Left lung (tissue), 14 donors: ENCODE measurements at places on chromosomes 6 and 20. TPM values are rescaled to one million over a fixed set of nuclear protein-coding genes. Genes with fewer than 3 reads are reported as not detected.

Gene SPATA2
- polyA plus RNA-seq: 8.0 TPM

Gene FAM110A
- polyA plus RNA-seq: 12.7 TPM

- peak; percentile 50 for DNase-seq
These were observed 102.4 kb downstream of the CDH26 start for GRCh38 chr20:60060593-60060992.

GRCh38 chr6:137434640-137435039 lies 59.6 kb downstream of the OLIG3 start:
- DNase-seq: no peak

DNA sequence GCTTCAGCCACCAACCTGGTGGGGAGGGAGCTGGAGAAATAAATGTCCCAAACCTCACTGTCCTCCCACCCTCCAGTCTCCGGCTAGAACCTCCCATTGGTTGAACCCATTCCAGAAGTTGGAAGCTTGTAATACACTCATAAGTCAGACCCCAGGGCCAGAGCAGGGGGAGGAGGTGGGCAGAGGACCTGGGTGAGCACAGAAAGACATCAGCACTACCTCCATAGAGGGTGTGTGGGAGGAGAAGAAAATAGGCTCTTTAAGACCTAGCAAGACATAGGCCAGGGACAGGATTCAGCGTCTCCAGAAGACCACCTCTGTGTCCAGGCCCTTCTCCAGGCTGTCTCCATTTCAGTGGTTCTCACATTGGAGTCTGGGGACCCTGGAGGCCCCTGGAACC lies 73.3 kb upstream of the TOP1 start:
- DNase-seq: no peak

Gene YTHDF1
- polyA plus RNA-seq: 43.3 TPM

Gene TMEM244
- not detected for polyA plus RNA-seq

Gene PGC
- polyA plus RNA-seq: 6.4 TPM

DNA sequence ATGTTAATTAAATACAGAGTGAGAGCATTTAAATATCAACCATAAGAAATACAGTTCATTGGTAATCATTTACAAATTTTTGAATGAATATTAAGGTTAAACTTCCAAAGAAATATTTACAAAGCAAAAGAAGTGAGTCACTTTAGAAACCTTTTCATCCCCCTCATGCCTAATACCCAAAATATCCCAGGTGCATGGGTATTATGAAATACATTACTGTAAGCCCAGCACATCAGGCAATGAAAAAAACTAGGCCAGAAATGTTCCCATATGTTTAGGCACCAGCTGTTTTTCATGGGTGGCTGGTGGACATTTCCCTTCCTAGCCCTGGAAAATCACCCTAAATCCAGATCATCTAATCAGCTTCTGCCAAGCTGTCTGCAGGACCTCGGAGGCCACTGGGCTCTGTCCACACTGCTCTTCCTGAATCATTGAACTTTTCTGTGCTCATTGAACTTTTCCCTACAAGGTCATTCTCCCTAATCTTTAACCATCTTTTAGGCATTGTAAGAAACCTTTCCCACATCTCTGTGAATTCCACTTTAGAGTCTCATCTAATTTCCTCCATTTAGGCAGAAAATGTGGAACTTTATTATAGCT lies 145.3 kb upstream of the STXBP5 start:
- DNase-seq: no peak

Gene OR2B2
- polyA plus RNA-seq: not detected

Gene FOXF2
- 62.0 TPM for polyA plus RNA-seq

Gene BTN1A1
- 0.20 TPM for polyA plus RNA-seq

GRCh38 chr6:142013287-142013686 lies 119.4 kb upstream of the GJE1 start:
- no peak for DNase-seq

GRCh38 chr6:120129228-120129627 lies 779.7 kb upstream of the MAN1A1 start:
- DNase-seq: no peak

Gene KHDC1L
- polyA plus RNA-seq: 0.95 TPM

DNA sequence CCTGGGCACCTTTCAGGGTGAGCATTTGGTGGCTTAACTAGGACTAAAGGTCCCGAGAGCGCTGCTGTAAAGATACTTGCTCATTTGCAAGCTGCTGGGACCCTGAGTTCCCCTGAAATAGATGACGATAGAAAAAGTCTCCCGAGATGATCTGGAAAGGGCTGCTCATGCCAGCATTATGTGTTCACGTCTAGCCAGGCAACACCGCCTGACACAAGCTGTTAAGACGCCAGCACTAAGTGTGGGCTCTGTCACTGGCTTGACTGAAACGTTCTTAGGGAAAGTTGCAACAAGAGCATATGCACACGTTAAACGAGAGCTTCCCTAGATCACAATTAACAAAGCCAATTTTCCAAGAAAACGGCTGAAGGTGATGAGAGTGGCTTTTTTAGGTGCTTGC lies 113.7 kb downstream of the SLC23A2 start:
- DNase-seq: no peak

Gene PTGIS
- 6.8 TPM for polyA plus RNA-seq

Gene GNRH2
- polyA plus RNA-seq: 0.87 TPM

Gene HELZ2
- 17.3 TPM for polyA plus RNA-seq

Gene VGLL2
- not detected for polyA plus RNA-seq

GRCh38 chr20:36303020-36303595 lies 3.0 kb upstream of the DLGAP4 start:
- DNase-seq: no peak

Gene TCP11
- polyA plus RNA-seq: 0.79 TPM

GRCh38 chr6:139581485-139581865 lies 207.0 kb upstream of the CITED2 start:
- no peak for DNase-seq

Gene OTOR
- not detected for polyA plus RNA-seq

Gene BPIFA1
- polyA plus RNA-seq: not detected

DNA sequence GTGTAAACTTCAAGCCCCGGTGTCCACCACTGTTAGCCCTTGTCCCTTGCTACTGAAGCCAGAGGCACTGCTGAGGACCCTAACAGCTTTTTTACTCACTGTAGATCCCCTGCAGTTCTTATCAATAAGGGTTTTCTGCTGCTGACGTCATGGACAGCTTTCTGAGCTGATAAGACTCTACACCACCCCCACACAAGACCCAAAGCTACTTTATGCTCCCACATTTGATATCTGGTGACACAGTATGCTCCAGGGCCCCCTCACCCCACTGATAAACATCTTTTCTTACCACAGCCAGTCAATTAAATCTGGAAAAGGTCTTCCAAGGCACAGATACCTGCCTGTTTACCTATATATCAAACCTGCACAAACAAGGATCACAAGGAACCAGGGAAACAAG lies 65.3 kb downstream of the NUS1 start:
- DNase-seq: no peak

GRCh38 chr6:140462453-140463311 lies 1088.2 kb upstream of the CITED2 start:
- DNase-seq: peak; percentile 55

Gene MAS1
- polyA plus RNA-seq: 0.07 TPM

Gene PSMG4
- 27.5 TPM for polyA plus RNA-seq

Gene MAP1LC3A
- polyA plus RNA-seq: 40.0 TPM

GRCh38 chr20:34104059-34104458 lies 8.0 kb downstream of the EIF2S2 start:
- no peak for DNase-seq

Gene GTSF1L
- polyA plus RNA-seq: not detected

DNA sequence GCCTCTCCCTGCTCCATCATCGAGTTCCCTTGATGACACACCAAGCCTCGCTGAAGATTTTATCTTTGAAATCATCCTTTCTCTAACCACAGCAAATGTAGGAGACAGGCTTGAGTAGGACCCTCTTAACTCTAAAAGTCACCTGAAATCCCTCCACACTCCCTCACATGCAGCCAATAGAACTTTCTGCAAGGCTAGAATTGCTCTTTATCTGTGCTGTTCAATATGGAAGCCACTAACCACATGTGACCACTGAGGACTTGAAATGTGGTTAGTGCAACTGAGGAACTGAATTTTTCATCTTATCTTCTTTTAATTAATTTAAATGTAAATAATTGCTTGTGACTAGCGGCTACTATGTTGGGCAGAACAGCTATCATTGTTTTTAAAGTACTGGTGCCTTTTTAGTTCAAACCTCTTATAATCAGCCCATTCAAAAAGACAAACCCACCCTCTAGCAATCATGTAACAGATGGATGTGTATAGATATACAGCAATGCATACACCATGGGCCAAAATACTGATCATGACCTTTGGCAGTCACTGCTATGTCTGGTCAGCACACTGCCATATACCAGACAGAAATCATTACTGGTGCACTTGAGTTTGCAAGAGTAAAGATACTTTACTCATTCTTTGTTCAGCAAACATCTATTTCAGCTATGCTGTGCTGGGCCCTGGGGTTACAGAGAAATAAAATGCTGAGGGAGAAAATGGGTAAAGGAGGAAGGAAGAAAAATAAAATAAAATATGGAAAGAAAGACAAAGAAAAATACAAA lies 50.0 kb downstream of the GFOD1 start:
- DNase-seq: no peak

Gene PRRT1
- polyA plus RNA-seq: 1.7 TPM

GRCh38 chr6:121791396-121792315 lies 356.2 kb downstream of the GJA1 start:
- no peak for DNase-seq

GRCh38 chr6:40131675-40132074 lies 197.4 kb upstream of the MOCS1 start:
- no peak for DNase-seq

DNA sequence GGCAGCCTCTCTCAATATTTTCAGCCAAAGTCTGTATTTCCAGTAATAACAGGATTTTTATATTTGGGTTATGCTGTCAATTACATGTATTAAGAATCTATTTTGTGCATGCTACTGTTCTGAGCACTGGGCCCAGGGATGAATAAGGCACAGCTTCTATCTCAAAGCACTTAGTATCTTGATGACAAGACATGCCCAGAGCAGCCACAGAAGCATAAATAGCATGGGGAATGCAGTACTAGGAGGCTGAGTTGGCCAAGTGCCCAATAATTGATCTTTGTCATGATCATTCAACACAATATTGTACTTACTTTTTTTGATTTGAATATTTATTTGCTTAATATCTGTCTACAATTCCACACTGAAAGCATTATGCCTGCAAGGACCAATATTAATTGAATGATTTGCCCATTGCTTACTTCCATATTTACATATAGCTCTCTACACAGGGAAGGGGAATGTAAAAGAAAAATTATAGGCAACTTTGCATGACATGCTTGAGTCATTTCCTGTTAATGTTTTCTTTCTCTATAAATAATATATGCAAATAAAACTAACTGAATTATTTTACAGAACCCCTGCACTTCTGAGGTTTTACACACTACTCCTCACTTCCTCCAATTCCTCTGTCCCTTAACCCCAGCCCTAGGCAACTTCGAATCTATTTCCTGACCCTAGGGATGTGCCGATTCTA lies 298.9 kb upstream of the BMP2 start:
- DNase-seq: no peak

- DNase-seq: no peak
These were observed 106.4 kb downstream of the BMP7 start for GRCh38 chr20:57159945-57160610.

Gene THBS2
- 4.9 TPM for polyA plus RNA-seq

- no peak for DNase-seq
These were observed 63.7 kb upstream of the BEND3 start for GRCh38 chr6:107179004-107179403.

Gene PLCB1
- 23.6 TPM for polyA plus RNA-seq

DNA sequence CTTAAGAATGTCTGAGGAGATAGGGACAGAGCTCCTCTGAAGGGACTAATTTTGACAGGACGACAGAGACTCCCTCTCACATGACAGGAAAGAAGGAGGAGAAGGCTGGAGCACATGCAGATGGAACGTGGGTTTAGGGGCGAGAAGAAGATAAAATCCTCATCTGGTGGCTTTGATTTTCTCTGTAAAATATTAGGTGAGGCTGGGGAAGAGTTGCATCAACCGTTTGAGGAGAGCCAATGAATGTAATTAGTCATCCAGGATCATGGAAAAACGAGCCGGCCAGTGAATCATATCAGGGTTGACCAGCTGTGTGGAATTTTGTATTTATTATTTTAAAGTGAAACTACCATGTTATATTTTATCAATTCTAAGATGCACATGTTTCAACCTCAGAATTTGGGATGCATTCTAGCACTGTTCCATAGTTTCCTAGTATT lies 46.9 kb upstream of the ADGRF4 start:
- DNase-seq: no peak

Gene SPATS1
- polyA plus RNA-seq: 0.47 TPM

Gene GJA1
- 131 TPM for polyA plus RNA-seq

- no peak for DNase-seq
These were observed 84.6 kb upstream of the F13A1 start for GRCh38 chr6:6405031-6405430.

GRCh38 chr6:110882274-110882619 lies 7.7 kb downstream of the AMD1 start:
- no peak for DNase-seq

DNA sequence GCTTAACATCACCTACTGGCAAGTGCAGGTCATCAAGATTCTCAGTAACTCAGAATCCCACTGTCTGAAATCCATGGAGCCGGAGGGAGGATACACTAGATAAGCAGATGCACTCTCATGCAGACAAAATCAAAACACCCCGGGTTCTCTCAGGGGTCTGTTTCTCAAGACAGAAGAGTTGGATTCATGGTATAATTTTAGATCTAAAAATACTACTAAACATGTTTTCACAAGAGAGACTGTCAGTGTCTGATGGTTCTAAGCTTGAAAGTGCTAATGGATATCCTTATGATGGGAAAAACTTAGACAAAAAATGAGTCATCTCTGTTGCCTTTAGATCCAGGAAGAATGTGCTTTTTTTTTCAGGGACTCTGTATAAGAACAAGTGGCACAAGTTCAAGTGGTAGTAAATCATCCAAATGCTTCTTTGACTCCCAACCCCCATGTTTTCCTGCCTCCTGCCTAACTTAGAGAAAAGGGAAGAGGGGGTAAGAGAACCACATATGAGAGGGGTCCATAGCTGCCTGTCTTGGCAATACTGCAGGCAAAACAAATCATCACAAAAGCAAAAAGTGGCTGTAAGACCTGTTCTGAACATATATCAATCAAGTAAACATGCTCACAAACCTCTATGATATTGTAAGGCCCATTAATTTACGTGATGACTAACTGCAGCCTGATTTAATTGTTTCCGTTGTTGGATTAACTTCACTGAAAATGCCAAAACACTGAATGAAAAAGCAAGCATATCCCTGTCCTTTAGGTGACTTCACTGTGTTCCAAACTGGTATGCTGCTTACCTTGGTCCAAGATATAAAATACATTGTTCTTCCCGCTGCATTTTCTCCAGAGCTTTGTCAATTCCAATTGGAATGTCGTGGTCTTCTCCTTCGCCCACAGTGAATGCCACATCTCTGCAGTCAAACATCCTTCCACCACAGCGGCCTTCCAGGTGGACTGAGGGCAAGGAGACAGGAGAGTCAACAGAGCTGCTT lies 84.0 kb upstream of the TULP1 start:
- DNase-seq: no peak

GRCh38 chr6:593139-593906 lies 63.6 kb downstream of the HUS1B start:
- DNase-seq: no peak

GRCh38 chr20:13286607-13287006 lies 65.5 kb downstream of the ISM1 start:
- DNase-seq: peak; percentile 55

- DNase-seq: no peak
These were observed 59.8 kb downstream of the GOPC start for GRCh38 chr6:117542493-117542892.

- peak; percentile 51 for DNase-seq
These were observed 686 bp downstream of the TMEM170B start for GRCh38 chr6:11538052-11538818.

GRCh38 chr6:137846772-137847313 lies 20.2 kb upstream of the TNFAIP3 start:
- DNase-seq: peak; percentile 90
